GM12878 (cell line): ENCODE measurements at places on chromosomes 5 and 9.
A peak's percentile ranks its signal among the peaks of the same experiment; 100 is the strongest.

- no peak for DNase-seq
These were observed 64.0 kb upstream of the ERBIN start for GRCh38 chr5:65862384-65862783.

DNA sequence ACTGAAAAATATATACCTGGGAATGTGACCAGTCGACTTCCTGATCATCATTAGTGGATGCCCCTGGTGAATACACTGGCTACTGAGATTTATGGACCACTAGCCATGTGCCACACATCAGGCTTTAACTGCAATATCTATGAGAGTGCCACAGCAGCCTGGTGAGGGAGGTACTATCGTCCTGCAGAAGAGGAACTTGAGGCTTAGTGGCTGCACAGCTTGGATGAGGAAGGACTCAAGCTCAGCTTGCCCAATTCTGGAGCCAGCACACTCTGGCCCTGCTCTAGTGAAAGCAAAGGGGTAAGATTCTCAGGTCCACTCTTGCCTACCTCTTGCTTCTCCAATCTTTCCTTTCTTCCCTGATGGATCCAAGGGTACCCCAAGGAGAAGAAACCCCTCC lies 129.3 kb downstream of the ENTREP1 start:
- no peak for DNase-seq

- no peak for DNase-seq
These were observed 56.7 kb downstream of the ARHGAP26 start for GRCh38 chr5:142826741-142827492.

- DNase-seq, result no peak
These were observed 56.1 kb downstream of the WDR70 start for GRCh38 chr5:37435261-37435660.

DNA sequence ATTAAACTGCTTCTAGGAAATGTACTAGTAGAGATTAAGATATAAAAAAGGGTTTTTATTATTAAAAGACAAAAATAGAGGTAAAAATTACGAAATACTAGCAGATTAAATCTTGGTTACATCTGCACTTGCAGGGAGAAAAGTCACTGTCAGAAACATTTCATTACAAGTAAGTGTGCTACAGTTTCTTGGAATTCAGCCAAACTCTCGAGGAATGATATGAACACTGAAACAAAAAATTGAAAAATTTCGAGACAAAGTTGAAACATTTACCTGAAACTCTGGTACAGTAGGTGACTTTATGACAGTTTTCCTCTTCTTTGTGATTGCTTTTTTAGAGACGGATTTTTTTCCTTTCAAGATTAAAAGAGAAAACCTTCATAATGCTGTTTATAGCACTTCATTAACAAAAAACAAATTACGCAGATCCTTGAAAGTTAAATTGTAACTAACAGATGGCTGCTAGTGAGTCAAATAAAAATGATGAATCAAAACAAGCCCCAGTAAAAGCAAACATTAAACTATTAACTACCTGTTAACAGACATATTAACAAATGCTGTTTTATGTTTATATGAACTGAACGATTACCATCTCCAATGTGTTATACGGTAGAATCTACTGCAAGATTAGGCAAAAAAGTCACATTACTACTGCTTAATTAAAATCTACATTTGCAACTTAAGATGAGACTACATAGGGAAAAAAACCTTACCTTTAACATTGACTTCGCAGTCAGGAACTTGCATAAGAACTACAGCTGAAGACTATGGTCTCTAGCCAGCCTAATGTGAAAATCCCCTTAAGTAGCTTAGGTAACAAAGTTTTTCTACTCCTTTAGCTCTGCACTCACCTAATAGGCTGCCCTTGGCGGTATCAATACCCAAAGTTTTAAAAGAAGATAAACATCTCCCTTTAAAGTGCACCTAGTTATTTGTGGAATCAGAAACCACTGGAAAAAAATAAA lies 61.4 kb downstream of the RANBP6 start:
- no peak for DNase-seq

- no peak for DNase-seq
These were observed 4.9 kb downstream of the SLC34A3 start for GRCh38 chr9:137235424-137236237.

GRCh38 chr9:94866770-94867169 lies 140.3 kb downstream of the AOPEP start:
- no peak for DNase-seq

GRCh38 chr5:140977003-140977402 lies 10.7 kb downstream of the PCDHAC2 start:
- DNase-seq, result no peak

- no peak for DNase-seq
These were observed 155.0 kb upstream of the PANK3 start for GRCh38 chr5:168734119-168734518.

- peak; percentile 55 for DNase-seq
These were observed 3.0 kb upstream of the FUT7 start for GRCh38 chr9:137034709-137035506.

- no peak for DNase-seq
These were observed 14.3 kb downstream of the BRD3OS start for GRCh38 chr9:134039386-134040175.

DNA sequence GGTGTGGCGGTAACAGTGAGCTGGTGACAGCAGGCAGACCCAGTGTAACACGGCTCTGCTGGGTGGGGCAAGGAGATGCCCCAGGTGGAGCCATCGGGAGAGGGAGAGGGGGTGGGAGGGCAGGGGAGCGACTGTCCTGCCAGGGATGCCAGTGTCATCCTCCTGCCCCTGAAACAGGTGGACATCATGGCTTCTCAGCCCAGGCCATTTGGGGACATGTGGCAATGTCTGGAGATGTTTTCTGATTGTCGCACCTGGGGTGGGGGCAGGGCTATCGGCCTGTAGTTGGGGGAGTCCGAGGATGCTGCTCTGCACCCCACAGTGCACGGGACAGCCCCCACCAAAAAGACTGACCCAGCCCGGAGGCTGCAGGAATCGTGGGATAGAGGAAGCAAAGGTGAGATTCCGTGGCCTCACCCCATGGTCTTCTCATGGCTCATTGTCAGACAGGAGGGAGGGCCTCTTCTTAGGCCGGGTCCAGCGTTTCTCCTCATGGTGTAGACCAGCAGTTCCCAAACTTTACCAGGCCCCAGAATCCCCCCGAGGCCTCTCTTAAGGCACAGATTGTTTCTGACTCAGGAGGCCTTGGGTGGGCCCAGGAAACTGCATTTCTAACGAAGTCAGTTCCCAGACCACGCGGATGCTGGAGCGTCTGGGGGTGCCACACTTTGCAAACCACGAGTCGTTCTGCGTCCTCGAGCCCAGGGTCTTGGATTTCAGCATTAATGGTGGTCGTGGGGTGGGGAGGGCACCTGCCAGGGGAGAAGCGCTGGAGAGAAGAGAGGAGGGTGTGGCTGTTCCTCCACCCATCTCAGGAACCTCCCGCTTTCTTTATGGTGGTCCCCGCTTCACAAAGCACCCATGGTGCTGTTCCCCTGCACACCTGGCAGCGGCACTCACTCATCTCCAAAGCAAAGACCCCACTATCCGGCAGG lies 11.0 kb downstream of the COL5A1 start:
- DNase-seq, result no peak

DNA sequence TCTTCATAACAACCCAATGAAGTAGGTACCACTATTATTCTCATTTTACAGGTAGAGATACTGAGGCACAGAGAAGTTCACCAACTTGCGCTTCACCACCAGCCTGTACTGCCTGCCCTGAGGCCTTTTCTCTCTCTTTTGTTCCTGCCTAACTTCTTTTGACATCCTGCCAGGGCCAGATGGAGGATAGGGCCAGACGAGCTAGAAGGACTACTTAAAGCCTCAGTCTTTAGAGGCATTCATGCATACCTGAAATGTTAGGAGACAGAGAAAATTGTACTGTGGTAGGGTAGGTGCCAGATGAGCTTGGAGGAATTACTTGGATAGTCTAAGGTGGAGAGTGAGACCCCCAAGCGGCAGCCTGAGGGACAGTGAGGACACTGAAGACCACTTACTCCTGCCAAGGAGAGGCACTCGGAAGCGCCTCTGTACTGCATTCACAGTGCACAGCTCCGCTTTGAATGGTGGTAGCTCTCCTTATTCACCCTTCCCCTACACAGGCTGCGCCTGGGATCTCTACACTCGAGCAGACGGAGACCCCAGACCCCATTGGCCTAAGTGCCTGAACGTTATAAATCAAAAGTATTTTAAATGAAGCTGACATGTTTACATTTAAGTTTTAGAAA lies 6.2 kb upstream of the ORM1 start:
- DNase-seq, result no peak

DNA sequence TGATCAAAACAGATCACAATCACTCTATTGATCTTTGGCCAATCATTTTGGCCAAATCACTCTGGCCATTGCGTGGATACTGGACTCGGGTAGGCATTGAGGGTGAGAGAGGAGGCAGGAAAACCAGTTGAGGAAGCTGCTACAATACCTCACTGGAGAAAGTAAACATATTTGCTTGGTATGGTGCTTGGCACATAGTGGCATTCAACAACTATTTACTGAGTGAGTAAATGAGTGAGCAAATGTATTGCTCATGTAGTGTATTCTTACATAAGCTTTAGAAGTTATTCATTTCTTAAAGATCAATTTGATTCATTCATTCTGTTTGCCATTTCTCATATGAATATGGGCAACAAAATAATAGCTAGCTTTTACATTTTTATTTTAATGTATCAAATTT lies 4.0 kb upstream of the DEPDC1B start:
- no peak for DNase-seq

- no peak for DNase-seq
These were observed 211.0 kb downstream of the SNX18 start for GRCh38 chr5:54728588-54728915.

DNA sequence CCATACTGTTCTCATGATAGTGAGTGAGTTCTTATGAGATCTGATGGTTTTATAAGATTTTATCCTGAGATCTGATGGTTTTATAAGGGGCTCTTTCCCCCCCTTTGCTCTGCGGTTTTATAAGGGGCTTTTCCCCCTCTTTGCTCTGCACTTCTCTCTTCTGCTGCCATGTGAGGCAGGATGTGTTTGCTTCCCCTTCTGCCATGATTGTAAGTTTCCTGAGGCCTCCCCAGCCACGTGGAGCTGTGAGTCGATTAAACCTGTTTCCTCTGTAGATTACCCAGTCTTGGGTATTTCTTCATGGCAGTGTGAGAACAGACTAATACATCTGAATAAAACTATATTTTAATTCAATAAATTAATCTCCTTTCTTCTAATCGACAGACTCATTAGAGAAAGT lies 64.9 kb upstream of the ZSWIM6 start:
- DNase-seq, result no peak

DNA sequence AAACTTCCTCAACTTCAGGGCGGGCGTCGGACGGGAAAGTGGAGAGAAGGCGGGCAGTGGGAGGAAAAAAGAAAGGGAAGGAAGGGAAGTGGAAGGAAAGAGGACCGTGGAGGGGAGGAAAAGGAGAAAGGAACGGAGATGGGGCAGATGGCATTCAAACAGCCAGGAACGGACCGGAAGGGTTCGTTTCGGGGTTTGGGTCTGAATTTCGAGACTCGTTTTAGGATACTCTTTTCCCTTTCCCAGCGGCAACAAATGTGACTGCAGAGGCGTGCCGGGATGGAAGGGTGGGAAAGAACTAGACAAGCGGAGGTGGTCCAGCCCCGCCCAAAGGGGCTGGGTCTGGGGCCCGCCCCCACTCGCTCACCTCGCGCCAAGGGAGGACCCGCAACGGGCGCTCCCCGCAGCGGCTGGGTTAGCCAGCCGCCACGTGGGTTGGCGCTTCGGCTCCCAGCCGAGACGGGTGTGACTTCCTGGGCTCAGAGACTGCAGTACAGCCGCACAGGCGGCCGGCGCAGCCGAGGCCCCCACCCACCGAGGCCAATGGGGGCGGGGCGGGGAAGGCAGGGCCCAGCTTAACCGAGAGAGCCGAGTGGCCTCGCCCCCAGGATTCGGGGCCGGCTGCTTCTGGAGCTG lies 2.7 kb downstream of the VCAN start:
- no peak for DNase-seq

DNA sequence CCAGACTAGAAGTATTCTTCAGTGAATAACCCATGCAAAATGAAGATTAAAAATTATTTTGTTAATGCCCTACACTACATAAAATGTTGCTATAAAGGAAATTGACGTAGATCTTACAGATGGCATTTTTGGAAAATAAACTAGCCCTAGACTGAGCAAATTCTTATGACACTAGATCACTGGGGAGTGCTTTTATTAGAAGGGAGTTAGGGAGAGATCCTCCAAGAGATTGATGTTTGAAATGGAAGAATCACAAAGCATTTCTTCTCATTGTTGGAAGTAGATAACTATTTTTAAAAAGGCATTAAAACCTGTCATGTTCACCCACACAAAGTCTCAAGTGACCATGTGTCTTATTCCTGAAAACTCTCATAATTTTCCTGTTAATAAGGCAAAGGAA lies 351.1 kb upstream of the TLE4 start:
- DNase-seq, result no peak

- no peak for DNase-seq
These were observed 22.4 kb upstream of the PPP2CA start for GRCh38 chr5:134248256-134248655.

- DNase-seq, result no peak
These were observed 22.9 kb downstream of the RGMB start for GRCh38 chr5:98796197-98796972.

DNA sequence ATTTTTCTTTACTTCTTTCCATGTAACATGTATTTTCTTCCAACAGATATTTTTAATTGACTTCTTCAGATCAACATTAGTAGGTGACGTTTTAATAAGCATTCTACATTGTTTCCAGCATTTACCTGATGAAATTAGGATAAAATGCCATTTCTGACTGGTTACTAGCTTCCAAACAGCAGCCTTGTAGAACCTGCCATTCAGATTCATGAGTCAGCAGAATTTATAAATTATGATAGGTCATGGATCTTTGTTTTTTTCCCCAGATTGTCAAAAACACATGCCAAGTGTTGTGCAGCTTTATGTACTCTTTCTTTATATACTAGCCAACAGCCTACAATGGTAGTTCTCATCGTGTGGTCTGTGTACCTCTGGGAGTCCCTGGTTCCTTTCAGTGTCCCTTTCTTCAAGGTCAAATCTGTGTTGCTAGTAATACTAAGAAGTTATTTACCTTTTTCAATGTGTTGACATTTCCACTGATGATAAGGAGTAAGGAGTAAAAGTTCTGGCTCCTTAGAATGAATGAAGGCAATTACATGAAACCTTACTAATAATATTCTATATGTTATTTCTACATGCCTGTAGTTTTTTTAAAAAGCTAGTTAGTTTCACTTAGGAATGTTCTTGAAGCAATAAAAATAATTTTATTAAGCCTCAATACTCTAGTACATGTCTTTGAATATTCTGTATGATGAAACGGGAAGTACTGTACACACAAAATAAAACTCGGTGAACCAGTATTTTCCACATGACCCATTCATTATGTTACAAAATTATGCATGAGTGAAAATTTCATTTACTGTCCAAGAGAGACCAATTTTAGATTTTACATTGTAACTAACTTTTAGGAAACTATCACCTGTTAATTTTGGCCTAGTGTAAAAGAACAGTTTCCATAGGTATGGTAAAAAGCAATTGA lies 135.8 kb downstream of the ZCCHC7 start:
- DNase-seq, result no peak
